Liver (tissue), 10 donors: ENCODE measurements at places on chromosomes 1 and 21. TPM values are rescaled to one million over a fixed set of nuclear protein-coding genes. Genes with fewer than 3 reads are reported as not detected.

- DNase-seq: no peak
Observed at GRCh38 chr1:59152511-59152910, 144.4 kb upstream of the FGGY start.

DNA sequence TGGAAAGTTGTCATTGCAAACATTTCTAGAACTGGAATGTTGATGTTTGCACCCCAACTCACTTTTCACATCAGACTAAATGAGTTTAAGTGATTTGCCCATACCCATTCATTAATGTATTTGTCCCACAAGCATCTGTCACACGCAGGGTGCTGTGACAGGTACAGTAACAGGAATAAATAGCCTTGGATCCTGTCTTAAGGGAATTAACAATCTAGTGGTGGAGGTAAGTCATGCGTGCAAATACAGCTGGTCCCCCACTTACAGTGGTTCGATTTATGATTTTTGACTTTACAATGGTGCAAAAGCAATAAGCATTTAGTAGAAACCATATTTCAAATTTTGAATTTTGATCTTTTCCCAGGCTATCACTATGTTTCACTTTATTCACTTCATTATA is 17.5 kb upstream of the PRDM2 start:
- no peak for DNase-seq

- no peak for DNase-seq
Observed at GRCh38 chr1:117635805-117636204, 30.0 kb downstream of the TENT5C start.

TMPRSS15 gene
- not detected for polyA plus RNA-seq

CYYR1 gene
- 3.4 TPM for polyA plus RNA-seq
